ENCODE measurements at places on chromosomes 5 and 9. TPM values are rescaled to one million over a fixed set of nuclear protein-coding genes. Genes with fewer than 3 reads are reported as not detected.

HNRNPH1 gene
- total RNA-seq = 478 TPM

SPINK4 gene
- total RNA-seq = not detected

EGFLAM gene
- total RNA-seq = 0.17 TPM

ZNF618 gene
- 7.6 TPM for total RNA-seq

ORM1 gene
- not detected for total RNA-seq

SPINK6 gene
- total RNA-seq = 0.49 TPM

AIF1L gene
- total RNA-seq = 1.7 TPM

FCN1 gene
- not detected for total RNA-seq

GPRIN1 gene
- 9.5 TPM for total RNA-seq

PPP1R2B gene
- not detected for total RNA-seq

ARL14EPL gene
- 0.35 TPM for total RNA-seq

SAXO1 gene
- not detected for total RNA-seq

CYLC2 gene
- not detected for total RNA-seq

ISL1 gene
- total RNA-seq = 0.14 TPM

SLC6A3 gene
- total RNA-seq = 0.53 TPM

EXOSC3 gene
- 86.2 TPM for total RNA-seq

ABO gene
- total RNA-seq = not detected

All from A549 treated with GW870086 at 1 μM for 4 hours (cell line).